Thoracic aorta (tissue), 2 donors: ENCODE measurements at places on chromosomes 7 and 10.

DNA sequence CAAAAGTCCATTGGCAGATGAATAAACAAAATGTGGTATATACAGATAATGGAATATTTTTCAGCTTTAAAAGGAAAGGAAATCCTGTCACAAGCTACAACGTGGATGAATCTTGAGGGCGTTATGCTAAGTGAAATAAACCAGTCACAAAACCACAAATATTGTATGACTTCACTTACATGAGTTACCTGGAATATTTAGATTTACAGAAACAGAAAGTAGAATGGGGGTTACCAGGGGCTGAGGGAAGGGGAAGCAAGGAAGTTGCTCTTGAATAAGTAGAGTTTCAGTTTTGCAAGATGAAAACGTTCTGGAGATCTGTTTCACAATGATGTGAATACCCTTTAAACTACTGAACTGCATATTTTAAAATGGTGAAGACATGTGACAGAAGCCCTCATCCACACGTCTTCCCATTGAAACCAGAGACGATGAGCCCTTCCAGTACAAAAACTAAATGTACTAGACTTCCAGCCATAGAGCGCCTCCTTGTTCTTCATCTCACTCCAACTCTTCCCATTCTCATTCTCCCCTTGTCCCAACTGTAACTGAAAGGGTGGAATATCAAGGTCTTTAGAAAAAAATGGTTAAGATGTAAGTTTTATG is 62.4 kb downstream of the MICU1 start:
- no peak for DNase-seq

DNA sequence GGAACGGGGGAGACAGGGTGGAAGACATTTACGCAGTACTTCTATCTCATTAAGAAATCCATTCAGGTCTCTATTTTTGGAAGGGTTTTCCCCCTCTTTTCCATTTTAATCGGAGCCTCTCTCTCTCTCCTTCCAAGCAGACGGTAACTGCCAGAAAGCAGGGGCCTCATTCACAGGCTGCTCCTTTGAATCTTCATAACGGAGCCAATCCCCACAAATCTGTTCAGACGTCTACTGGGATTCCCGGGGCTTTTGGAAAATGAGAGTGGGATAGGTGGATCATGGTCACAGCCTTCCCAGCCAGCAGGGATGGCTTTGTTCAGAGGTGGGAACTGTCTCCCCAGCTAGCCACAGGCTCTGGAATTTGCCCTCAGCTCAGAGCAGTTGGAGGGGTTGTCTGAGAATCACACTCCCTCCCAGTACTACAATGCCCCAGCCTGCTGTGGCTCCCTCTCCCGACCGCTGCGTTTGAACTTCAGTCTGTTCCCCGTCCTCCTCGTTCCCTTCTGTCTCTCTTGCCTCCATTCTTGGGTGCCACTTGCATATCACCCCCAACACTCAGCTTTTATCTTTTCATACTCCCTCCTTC is 413.6 kb downstream of the PLXNA4 start:
- no peak for DNase-seq

DNA sequence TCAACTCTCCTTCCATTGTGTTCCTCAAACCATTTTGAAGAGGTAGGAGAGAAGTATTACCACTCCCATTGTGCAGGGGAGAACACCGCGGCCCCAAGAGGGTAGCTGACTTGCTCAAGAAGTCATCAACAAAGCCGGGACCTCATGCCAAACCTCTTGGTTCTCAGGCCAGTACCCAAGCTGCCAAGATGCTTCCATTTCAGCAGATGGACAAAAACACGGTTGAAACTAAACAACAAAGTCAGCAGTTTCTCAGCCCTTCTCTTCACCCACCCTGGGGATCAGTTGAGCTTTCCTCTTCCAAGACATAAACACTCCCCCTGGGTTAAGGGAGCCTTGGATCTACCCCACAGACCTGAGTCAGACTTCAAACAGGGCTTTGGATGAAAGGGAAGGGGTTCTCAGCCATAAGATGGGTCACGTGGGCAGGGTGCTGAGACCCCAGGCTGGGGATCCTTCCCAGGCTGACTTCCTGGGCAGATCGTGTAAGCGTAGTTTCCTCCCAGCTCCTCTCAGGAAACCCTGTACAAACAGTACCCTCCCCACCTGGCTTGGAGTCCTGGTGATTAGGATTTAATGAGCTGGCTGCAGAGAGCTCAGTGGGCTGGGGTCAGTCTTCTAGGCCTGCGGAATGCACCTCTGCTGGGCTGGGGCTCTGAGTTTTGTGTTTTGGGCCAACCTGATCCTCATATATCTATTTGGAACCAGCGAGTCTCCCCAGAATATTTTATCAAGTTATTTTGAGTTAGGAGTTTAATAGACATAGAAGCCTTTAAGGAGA is 27.3 kb downstream of the EMX2 start:
- DNase-seq: no peak

DNA sequence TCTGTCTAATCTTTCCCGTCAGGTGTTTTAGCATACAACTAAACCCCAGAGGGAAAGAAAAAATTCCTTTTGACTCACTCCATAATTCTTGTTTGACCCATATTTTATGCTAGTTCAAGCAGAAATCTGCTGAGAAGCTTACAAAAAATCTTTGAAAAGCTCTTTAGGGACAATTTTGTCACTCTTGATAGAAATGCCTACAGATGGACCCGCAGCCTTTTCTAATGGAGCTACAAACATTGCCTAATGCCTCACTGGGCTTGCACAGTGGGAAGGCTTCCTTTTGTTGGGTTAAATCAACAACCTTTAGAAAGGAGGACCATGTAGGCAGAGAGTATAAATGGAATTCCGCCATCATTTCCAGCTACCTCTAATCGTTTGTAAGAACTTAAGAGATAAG is 344.5 kb downstream of the PCLO start:
- no peak for DNase-seq

- DNase-seq: no peak
These were observed 58.5 kb upstream of the FOXP2 start for GRCh38 chr7:114356133-114356532.

DNA sequence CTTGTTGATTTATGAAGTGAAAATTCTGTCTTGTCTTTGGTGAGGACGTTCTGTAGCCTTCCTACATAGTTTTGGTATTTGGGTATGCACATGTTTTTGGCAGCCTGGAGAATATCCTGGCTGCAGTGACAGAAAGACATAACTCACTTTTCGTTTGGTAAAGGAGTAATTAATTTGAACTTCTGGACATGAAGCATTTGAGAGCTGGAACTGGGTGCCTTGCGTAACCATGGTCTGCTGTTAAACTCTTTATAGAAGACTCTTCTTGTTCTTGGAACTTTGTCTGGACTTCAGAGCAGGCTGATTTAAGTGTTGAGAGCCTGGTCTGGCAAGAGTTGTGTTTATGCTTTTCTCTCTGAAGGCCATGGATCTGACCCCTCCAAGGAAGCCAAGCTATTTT is 231.3 kb downstream of the LRMDA start:
- peak; percentile 37 for DNase-seq

GRCh38 chr7:132653366-132653930 is 77.2 kb upstream of the PLXNA4 start:
- no peak for DNase-seq

DNA sequence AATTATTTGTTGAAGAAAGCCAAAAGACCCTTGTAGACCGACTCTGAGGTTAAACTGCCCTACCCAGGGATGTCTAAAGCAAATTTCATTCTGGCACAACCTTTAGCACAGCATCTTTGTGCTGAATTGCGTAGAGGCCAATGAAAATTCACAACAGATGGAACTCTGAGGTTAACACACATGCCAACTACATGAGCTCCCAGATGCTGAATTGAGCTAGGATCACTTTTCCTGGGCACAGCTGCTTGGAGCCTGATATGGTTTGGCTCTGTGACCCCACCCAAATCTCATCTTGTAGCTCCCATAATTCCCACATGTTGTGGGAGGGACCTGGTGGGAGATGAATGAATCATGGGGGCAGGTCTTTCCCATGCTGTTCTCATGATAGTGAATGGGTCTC is 158.0 kb upstream of the PTN start:
- DNase-seq: no peak

DNA sequence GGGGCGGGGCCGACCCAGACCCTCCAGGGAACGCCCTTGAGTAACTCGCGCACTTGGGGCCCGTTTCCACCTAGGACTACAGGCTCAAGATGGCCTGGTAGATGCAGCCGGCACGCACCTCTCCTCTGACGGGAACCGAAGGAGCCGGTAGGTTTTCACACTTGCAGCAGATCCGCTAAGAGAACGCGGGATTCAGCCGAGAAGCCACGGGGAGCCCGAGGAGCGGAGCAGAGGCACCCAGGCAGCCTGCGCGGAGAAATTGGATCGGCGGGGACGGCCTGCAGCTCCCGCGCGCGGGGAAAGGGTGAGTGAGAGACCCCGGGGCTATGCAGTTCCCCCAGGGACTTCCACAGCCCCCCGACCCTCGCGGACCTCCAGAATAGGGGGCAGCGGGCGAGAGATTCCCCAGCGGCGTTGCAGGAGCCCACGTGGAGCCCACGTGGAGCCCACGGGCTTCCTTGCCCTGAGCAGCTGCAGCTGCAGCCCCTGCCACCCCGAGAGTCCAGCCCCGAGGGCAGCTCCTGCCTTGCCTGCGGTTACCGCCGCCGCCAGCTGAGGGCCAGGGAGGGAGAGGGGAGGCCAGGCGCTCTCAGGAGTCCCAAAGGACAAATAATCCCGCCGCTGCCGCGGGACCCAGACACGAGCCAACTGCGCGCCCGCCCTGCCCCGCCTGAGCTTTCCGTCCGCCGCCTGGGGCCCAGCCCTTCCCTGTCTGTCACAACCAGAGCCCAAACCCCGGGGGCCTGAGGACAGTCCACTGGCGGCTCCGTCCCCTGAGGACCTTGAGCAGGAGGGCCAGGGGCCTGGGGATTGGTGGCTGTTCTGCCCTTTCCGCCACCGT is 13.1 kb downstream of the IFT22 start:
- no peak for DNase-seq

DNA sequence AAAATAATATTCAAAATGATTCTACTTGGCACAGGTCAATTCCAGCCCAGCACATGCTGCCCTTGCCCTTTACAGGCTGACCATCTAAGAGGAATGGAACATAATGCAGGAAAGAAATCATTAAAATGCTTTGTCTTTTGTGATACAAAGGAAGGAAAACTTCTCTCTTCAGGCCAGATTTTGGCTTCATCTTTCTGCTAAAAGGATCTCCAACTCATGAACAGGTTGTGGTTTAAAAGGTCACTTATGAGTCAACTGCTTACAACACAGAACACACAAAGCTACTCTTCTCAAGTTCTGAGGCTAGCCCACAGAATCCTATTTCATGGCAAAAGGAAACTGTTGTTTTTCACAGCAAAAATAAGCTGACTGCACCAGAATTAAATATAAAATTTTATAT is 197.1 kb downstream of the DOCK4 start:
- no peak for DNase-seq

DNA sequence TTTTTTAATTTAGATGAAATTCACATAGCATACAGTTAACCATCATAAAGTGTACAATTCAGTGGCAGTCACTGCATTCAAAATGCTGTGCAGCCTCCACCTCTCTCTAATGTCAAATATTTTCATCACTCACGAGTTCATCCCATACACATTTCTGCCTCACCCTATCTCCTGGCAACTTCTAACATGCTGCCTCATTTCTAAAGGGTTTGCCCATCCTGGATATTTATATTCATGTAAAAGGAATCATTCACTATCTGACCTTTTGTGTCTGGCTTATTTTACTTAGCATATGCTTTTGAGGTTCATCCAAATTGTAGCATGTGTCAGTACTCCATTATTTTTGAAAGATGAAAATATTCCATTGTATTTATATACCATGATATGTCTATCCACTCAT is 286.9 kb upstream of the VSTM2A start:
- no peak for DNase-seq

GRCh38 chr10:79433324-79434222 is 11.9 kb downstream of the ZCCHC24 start:
- DNase-seq: no peak

DNA sequence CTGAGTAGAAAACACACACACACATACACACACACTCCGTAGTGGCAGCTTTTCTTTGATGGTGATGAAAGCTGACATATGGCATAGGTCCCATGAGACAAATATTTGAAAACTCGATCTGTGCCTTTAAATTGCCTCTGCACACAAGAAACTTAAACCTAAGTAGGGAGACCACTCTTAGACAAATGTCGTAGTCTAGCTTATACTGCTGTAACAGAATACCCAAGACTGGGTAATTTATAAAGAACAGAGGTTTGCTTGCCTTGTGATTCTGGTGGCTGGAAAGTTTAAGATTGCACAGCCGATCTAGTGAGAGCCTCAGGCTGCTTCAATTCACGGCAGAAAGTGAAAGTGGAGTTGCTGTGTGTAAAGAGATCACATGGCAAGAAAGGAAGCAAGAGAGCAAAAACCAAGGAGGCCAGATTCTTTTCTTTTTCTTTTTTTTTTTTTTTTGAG is 489.4 kb upstream of the SORCS1 start:
- no peak for DNase-seq

- no peak for DNase-seq
These were observed 95.7 kb downstream of the CTTNBP2 start for GRCh38 chr7:117777335-117778142.

DNA sequence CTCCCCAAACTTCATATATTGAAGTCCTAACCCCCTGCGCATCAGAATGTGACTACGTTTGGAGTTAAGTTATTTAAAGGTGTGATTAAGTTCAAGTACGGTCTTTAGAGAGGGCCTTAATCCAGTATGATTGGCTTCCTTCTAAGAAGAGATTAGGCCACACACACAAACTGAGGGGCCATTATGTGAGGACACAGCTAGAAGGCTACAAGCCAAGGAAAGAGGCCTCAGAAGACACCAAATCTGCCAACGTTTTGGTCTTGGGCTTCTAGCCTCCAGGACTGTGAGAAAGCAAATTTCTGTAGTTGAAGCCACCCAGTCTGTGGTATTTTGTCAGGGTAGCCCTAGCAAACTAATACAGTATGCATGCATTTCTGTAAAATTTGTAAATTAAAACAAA is 41.7 kb downstream of the REEP3 start:
- DNase-seq: no peak

GRCh38 chr7:5063698-5064097 is 18.0 kb downstream of the RBAK start:
- no peak for DNase-seq

DNA sequence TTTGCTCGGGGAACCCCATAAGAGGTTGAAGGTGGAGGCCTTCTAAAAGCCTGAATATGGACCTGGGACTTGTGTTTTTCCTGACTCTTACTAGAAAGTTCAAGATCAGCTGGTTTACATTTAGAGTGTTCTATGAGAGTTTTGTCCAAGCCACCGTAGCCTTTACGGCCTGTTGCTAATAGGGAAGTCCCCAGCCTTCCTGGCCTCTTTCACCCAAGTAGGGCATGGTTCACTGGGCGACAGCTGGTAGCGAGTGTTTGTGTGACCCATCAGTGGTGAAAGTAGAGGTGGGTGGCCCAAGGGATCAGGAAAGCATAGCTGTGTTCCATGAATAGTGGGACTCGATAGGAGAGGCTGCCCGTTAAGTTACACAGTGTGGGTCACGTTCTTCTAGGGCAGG is 60.1 kb downstream of the RABGEF1 start:
- DNase-seq: no peak

GRCh38 chr10:4538016-4538415 is 288.0 kb upstream of the AKR1E2 start:
- no peak for DNase-seq

- no peak for DNase-seq
These were observed 90.1 kb downstream of the ZNF365 start for GRCh38 chr10:62464308-62464707.

GRCh38 chr10:16976803-16977202 is 152.8 kb downstream of the CUBN start:
- no peak for DNase-seq
